Hypothalamus (tissue), 51 donors: ENCODE measurements at places on chromosomes 4 and X.

DNA sequence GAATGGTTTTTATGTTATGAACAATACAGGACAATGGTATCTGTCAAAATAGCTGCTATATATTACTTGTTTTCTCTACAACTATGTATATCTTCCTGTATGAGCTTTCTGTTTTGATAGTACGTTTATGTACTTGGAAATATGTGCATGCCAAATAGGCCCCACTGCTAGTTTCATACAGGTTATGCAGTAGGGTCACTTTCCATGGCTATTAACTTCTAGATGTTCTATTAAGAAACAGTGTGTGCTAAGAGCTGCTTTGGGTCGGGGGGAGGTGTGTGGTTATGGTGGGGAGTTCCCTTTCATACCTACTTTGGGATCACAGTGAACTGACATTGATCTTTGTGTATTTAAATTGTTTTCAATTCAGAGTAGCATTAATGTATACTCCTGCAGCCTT is 30.9 kb downstream of the RBPJ start:
- no peak for DNase-seq

GRCh38 chr4:2253160-2254084 is 8.5 kb downstream of the MXD4 start:
- DNase-seq, result no peak

GRCh38 chr4:89067417-89067816 is 10.4 kb upstream of the FAM13A start:
- no peak for DNase-seq

DNA sequence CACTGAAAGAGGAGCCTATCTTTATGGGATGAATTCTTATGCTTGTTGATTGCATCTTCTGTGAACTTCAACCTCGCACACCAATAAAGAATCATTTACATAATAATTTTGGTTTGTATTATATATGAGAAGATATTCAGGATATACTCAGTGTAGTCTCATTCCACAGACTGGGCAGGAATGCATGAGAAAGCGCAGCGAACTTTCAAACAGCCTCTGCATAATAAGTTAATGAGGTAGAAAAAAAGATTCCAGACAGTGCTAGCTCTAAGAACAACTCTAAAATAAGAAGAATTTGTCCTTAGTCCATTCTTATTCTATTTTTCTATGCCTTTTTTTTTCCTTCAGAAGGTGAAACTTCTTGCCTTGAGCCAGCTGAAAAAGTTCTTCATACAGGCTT is 224.3 kb upstream of the CTSO start:
- DNase-seq, result no peak

DNA sequence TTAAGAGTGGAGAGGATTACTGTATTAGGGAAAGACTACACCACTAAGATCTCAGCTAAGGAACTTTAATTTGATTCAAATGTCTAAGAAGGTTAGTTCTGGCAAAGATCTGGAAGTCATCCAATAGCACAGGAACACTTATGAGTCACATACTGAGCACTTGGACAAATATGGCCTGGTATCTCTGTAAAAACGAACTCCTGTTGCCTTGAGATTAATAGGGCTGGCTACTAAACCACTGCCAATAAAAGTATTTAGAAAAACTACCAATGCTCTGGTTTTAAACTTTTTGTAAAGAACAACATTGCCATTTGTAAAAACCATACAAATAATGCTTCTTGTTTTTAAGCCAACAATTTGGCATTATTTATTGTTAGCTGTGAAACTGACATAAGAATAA is 70.5 kb downstream of the SEC24D start:
- no peak for DNase-seq

GRCh38 chrX:1778817-1779216 is 164.0 kb downstream of the ASMT start:
- DNase-seq, result no peak

DNA sequence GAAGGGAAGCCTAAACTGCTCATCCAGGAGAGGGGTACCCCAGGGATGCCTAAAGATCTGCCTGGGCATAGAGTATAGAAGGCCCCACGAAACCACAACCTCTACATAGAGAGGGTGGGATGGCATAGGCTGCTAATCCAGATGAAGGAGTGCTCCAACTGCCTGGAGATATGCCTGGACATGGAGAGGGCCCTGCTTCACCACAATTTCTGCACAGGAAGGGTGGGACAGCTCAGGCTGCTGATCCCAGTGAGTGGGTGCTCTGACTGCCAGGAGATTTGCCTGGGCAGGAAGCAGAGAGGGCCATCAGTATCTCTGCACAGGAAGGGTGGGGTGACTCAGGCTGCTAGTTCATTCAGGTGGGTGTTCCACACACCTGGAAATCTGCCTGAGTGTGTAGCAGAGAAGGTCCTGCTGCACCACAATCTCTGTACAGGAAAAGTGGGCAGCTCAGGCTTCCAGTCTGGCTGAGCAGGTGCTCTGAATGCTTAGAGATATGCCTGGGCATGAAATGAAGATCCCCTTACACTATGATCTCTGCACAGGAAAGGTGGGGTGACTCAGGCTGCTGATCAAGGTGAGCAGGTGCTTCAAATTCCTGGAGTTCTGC is 61.1 kb downstream of the ZNF518B start:
- DNase-seq, result no peak

- no peak for DNase-seq
Observed at GRCh38 chrX:66680451-66680850, 41.6 kb upstream of the EDA2R start.

DNA sequence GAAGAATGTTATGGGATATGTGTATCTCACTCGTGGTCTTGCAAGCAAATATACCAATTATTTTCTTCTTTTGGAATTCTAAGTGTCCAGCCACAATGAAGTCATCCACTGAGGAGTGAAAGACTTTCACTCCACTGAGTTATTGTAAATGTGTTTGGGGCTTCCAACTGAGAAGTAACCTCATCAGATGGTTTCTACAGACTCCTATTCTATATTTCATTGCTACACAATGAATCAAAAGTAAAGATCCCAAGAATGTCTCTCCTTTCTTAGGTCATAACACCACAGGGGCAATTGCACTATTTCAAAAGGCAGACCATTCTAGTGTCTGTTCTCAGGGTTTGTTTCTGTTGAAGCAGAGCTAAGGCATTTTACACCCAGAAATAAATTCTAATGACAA is 12.3 kb upstream of the VCX2 start:
- no peak for DNase-seq

DNA sequence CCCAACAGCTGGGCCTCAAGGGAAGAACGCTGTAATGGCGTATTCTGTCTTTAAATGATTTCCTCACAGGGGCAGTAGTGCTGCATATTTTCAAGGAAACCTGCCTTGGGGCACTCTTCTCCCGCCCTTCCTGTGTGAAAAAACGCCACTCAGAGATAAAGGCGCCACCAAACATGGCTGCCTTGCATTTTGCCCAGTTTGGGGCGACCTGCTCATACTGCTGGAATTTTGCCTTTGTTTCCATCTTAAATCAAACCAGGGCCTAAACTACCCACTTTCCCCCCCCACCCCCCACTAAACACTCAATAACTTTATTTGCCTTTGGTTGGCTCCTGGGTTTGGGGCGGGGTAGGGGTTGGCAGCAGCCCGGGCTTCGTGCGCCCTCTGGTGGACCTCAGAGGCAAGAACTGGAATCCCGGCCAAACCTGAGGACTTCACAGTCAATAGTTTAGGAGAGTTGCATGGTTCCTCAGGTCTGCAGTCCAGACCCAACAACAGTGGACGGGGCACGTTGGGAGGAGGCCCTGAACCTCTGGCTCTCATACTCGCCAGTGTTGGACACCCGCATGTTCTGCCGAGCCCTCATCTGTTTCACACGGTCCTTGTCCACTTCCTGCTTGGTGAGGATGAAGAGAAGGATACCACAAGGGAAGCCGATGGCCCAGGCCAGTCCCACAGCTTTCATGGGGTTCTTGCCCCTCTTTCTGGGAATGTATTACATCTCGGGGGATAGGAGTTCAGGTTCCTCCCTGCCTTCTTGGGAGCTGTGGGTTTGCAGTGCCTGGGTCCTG is 220.1 kb upstream of the STK26 start:
- no peak for DNase-seq

GRCh38 chrX:72078411-72078810 is 53.3 kb downstream of the RTL5 start:
- DNase-seq, result no peak

DNA sequence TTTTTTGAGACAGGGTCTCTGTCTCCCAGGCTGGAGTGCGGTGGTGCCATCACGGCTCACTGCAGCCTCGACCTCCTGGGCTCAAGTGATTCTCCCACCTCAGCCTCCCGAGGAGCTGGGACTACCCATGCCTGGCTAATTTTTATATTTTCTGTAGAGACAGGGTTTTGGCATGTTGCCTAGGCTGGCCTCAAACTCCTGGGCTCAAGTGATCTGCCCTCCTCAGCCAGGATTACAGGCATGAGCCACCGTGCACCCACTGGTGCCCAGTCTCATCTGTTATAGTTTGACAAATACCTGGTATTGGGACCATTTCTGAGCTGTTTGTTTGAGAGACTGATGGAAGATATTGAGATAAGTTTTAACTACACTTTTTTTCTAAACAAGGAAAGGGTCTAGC is 57.5 kb upstream of the SMIM10 start:
- DNase-seq, result no peak
